ENCODE measurements at places on chromosomes 16 and 17. TPM values are rescaled to one million over a fixed set of nuclear protein-coding genes. Genes with fewer than 3 reads are reported as not detected.

UBN1 gene
- 23.4 TPM for total RNA-seq

NECAB2 gene
- 0.57 TPM for total RNA-seq

NLE1 gene
- total RNA-seq: 7.7 TPM

PITPNM3 gene
- total RNA-seq: 4.0 TPM

CDRT15L2 gene
- total RNA-seq: not detected

BCAR1 gene
- total RNA-seq: 51.3 TPM

SLC35G3 gene
- not detected for total RNA-seq

SLC12A3 gene
- not detected for total RNA-seq

TNFRSF13B gene
- 0.61 TPM for total RNA-seq

MYL4 gene
- 0.49 TPM for total RNA-seq

DNA sequence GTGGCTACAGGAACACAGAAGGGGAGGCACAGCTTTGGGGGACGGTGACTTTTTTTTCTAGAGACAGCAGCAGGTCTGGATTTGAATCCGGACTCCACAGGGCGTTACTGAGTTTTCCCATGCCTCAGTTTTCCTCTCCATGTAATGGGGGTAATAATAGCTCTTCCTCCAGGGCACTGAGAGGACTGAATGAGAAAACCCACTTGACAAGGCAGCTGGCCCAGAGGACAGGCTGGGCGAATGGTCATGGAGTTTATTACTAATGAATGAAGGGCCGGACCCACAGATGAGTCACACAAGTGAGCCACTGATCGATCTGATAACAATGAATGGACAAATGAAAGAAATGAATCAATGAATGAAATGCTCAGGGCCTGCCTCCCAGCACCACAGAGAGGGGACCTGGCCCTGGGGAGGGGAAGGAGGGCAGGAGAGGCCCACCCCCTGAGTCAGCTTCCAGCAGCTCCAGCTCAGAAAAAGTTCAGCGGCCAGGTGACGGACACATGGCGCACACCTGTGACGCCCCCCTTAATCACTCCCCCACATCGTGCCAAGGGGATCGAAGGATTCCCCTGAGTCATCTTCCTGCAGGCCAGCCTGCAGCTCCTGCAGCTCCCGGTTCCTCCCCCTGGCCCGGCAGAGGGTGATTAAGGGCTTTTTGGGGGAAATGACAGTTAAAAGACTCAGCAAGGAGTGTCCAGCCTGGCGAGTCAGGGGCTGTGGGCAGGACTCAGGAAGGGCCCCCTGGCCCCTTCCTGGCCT lies 54.3 kb downstream of the SOCS1 start:
- no peak for DNase-seq

DNA sequence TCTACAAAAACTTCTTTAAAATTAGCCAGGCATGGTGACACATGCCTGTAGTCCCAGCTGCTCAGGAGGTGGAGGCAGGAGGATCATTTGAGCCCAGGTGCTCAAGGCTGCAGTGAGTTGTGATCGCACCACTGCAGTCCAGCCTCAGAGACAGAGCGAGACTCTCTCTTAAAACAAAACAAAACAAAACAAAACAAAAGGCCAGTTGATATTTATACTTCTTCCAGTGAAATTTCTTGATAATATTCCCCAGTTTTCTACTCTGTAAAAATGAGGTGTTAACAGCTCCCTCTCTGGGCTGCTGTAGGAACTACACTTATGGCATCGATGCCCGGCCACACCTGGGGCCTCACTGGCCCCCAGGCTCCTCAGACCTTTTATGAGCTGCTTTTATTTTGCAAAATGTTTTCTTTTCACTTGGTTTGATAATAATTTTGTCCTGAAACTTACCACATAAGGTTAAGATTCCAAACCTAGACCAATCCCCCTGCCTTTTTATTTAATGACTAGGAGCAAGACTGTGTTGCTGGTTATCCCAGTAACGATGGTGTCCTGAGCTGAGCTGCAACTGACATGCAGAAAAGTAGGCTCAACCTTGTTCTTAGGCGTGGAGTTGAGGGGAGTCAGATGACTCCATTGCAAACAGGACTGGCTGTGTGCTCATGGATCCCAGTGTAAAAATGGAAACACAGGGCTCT lies 17.6 kb downstream of the MAPK8IP3 start:
- DNase-seq: peak; percentile 12

GRCh38 chr17:55845385-55845784 lies 94.5 kb downstream of the PCTP start:
- peak; percentile 81 for DNase-seq

DNA sequence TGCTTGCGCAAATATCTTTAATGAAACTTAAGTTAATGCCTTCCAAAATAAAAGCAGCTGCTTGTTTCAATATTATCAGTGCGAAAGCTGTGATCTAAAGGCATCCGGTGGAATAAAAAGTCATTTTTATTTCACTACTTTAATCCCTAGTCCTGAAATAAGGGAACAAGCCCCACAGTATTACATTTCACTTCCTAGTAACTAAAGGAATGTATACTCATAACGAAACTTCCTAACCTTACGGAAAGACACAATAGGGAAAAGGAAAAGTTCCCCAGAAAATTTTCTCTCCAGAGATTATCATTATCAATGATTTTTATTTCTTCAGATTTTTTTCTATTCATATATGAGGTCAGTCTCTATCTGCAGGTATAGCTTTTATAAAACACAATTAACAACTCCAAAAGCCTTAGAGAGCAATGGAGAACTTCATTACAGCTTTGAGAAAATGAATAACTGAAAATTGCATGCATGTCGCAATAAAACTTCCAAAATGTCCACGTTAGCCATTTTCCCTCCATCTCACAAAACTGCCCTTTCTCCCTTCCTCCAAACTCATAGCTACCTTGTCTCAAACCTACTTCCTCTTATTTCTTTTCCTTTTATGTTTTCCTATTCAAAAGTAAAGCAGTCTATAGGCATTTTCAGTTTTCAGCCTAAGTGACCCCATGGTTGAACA lies 154.3 kb upstream of the MED13 start:
- no peak for DNase-seq

GRCh38 chr17:74215342-74215727 lies 2.0 kb downstream of the TTYH2 start:
- DNase-seq: no peak

- DNase-seq: no peak
Measured at GRCh38 chr16:4057439-4057877, 58.8 kb downstream of the ADCY9 start.

DNA sequence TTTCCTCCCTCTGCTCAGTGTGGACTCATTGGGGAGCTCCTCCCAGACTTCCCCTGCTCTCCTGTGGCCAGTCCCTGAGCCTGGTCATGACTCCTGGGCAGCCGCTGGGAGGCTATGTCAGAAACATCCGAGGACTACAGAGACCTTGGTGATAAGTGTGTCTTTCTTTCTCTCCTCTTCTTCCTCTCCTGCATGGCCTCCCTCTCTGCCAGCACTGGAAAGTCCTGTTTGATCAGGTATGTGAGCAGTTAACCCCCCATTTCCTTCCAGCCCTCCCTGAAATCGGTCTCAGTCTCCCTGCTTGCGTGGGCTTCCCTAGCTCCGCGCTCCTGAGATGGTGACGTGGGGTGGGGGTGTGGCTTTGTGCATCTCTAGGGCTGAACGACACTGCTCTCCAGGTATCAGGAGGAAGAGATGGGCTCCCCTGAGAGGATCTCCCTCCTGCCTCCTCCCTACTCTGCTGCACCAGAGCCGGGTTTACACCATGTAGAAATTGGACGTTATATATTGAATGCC lies 2.1 kb downstream of the RHBDL3 start:
- DNase-seq: peak; percentile 14
